ENCODE measurements at places on chromosomes 4 and X. TPM values are rescaled to one million over a fixed set of nuclear protein-coding genes. Genes with fewer than 3 reads are reported as not detected.

- DNase-seq, result no peak
Observed at GRCh38 chr4:155444721-155445120, 68.0 kb upstream of the MAP9 start.

GRCh38 chrX:74593593-74593992 lies 20.8 kb downstream of the RLIM start:
- DNase-seq, result no peak

SPANXD gene
- total RNA-seq, result not detected

GNPDA2 gene
- total RNA-seq, result 23.5 TPM

GRCh38 chrX:17520016-17520615 lies 145.1 kb downstream of the NHS start:
- DNase-seq, result no peak

NUDT10 gene
- 0.88 TPM for total RNA-seq

DNA sequence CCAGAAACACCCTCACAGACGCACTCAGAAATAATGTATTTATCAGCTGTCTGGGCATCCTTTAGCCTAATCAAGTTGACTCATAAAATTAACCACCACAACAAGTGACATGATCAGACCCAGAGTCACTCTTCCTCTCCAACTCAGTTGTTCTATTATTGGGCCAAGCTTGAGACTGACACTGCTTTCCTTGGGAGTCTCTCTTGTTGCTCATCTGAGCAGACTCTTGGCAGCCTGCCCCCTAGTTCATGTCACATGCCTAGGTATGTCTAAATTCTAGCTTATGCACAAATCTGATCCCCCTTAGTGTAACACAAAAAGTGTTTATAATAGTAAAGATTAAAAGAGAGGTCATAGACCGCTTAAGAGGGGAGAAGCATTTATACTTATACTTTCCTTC lies 72.6 kb upstream of the ADAMTS3 start:
- no peak for DNase-seq

WDR45 gene
- 90.8 TPM for total RNA-seq

- DNase-seq, result no peak
Observed at GRCh38 chrX:47351706-47352105, 18.7 kb upstream of the ZNF157 start.

UGT2B17 gene
- total RNA-seq, result not detected

NPY2R gene
- not detected for total RNA-seq

DNA sequence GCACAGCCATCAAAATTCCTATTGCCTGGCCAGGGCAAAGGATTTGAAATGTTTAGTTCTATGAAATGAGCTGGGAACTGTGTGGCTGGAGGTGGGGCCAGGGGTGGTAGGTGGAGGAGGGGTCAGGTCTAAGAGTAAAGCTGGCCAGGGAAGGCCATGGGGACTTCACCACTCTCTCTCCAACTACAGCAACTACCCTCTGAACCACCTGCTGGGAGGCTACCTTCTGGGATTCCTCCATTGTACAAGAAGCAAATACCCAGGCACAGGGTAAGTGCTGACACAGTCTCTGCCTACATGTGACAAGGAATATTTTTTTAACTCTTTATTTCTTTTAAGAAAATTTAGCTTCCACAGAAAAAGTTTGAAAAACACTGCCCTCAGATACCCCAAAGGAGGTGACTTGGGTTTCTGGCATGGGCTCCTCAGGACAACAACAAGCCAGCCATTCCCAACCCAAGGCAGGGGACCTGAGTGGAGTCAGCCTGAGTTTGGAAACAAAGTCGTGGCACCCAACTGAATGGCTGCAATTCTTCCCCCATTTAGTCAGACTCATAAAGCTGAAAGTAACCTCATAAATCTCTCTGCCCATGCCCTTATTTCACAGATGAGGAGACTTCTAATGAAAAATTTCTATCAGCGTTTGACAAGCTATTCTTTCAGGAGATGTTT lies 593.8 kb upstream of the DIPK2B start:
- no peak for DNase-seq

ATP1B4 gene
- not detected for total RNA-seq

TCEAL6 gene
- 9.7 TPM for total RNA-seq

DNA sequence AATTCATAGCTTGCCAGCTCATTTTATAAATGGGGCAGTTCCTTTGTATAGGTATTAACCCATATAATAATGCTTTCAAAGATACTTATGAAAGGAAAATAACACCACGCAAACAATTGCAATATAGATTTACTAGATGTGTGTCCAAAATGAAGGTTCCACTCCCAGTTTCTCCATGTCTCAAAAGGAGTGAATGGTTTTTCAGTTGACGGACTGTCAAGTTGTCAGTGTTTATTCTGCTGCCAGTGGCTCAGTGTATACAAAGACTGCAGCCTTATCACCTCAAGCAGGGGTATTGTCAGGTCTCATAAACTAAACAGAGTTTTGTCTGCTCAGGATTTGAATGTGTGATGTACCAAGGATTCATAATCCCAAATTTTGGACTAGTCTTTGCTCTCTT lies 585.3 kb upstream of the ATOH1 start:
- no peak for DNase-seq

DNA sequence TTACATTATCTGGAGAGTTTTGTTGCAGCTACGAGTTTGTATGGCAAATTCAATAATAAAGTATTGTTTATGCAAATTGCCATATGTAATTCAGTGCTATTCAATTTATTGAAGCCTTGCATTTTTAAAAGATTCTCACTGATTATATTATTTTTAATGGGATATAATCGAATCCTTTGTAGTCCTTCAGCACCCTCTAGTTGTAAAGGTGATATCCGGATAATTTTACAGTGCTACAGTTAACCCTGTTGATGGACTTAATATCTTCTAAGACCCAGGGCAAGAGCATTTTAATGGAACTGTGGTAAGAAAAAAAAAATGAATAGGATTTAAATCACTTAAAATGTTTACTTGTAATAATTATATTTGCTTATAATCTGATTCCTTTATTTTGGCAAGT lies 48.5 kb upstream of the GRIA2 start:
- DNase-seq, result no peak

DNA sequence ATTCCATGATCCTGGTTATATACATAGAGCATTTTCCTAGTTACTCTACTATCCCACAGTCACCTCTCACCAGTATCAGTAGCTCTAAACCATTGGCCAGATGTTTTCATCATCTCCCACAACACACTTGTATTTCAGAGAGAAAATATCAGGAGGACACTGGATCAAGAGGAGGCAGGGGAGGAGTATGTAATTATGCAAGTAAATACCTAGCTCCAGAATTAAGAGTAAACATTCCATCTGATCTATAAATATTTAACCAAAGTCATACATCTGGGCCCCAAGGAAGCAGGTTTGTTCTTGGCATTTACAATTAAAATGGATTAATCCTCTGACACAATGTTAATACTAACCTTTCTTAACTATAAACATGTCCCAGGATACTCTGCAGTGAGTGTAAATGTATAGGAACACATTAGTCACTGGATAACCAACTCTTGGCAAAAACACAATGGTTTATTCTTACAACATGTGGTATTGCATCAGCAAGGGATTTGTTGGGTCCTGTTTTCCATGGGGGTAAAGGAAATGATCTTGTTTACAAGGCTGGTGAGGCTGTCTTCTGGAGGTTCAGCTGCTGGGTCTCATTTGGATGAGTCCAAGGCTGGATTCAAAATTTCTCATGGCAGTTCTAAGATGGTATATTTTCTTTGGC lies 170.1 kb downstream of the ATG4A start:
- no peak for DNase-seq

GRCh38 chr4:835148-836002 lies 9.4 kb upstream of the CPLX1 start:
- no peak for DNase-seq

STAP1 gene
- not detected for total RNA-seq

PFKFB1 gene
- total RNA-seq, result 10.4 TPM

DNA sequence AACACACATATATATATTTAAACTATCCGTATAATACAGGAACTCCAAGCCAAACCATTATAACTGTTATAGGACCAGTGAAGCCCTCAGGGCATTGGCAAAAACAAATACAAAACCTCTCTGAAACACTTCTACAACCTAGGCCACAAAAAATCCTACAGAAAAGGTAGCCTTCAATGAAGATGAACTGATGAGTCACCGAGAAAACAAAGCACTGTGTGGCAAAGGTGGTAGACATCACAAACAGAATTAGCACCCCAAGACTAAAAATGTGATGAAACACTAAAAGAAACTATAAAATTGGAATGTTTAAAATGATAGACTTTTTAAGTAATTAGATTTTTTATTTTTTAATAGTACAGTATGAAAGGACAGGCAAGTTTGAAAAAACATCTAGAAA lies 5.5 kb upstream of the HSPA4L start:
- no peak for DNase-seq

DNA sequence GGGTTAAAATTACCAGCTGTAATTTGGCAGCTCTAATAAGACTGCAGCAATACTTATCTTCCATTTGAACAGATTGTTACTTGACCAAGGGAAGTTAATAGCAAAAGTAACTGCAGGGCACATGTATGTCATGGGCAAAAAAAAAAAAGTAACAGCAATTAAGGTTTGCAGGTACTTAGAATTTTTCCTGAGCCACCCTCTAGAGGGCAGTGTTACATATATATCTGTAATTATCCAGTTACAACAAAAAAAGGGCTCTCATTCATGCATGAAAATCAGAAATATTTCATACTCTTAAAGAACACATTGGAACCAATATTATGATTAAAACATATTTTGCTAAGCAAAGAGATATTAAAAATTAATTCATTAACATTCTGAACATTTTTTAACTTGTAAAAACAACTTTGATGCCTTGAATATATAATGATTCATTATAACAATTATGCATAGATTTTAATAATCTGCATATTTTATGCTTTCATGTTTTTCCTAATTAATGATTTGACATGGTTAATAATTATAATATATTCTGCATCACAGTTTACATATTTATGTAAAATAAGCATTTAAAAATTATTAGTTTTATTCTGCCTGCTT lies 25.1 kb downstream of the XIAP start:
- DNase-seq, result no peak

RTL3 gene
- 0.56 TPM for total RNA-seq

CDKL5 gene
- 4.5 TPM for total RNA-seq

All from omental fat pad (tissue), 4 donors.